ENCODE measurements at places on chromosomes 4 and X.

DNA sequence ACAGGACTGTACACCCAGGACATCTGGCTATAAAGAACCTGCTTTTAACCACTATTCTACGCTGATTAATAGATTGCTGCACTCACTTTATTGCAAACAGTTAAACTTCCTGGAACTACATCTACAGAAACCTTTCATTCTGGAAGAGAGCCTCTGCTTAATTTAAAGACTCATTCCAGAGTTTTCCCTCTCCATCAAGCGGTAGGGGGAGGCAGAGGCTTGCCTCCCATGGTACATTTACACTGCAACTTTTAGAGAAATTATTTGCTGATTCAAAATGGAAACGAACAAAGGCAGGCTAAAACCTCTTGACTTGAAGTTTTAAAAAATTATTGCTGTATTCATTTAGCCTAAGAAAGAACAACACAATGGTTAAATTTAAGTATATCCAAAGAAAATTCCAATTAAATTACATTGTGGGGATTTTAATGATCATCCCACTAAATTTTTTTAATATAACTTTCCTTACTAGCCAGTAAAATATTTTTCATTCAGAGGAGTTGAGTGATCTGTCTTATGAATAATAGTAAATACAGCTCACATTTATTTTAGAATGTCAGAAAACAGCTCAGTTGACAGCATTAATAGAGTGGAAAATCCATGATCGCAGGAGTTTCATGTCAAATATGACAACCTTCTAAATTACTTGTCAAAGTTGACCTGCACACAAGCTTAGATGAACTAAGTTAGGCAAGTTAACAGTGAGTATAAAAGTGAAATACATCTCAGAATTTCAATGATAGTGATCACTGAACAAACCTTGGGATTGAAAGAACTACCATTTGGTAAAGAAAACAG is 46.3 kb upstream of the PCDH10 start:
- no peaks in the 10 kb centered on the region for H3K27me3 ChIP-seq
- no peak overlapping the region for H3K27ac ChIP-seq
- no peaks in the 10 kb centered on the region for H3K4me1 ChIP-seq

GRCh38 chr4:55884851-55885219 is 31.4 kb downstream of the EXOC1 start:
- no peak for DNase-seq
- no peak overlapping the region for H3K27ac ChIP-seq
- H3K4me3 ChIP-seq, result no peak overlapping the region
- H3K4me1 ChIP-seq, result no peaks in the 10 kb centered on the region
- H3K36me3 ChIP-seq, result peaks cover 24% of the 10 kb centered on the region

DNA sequence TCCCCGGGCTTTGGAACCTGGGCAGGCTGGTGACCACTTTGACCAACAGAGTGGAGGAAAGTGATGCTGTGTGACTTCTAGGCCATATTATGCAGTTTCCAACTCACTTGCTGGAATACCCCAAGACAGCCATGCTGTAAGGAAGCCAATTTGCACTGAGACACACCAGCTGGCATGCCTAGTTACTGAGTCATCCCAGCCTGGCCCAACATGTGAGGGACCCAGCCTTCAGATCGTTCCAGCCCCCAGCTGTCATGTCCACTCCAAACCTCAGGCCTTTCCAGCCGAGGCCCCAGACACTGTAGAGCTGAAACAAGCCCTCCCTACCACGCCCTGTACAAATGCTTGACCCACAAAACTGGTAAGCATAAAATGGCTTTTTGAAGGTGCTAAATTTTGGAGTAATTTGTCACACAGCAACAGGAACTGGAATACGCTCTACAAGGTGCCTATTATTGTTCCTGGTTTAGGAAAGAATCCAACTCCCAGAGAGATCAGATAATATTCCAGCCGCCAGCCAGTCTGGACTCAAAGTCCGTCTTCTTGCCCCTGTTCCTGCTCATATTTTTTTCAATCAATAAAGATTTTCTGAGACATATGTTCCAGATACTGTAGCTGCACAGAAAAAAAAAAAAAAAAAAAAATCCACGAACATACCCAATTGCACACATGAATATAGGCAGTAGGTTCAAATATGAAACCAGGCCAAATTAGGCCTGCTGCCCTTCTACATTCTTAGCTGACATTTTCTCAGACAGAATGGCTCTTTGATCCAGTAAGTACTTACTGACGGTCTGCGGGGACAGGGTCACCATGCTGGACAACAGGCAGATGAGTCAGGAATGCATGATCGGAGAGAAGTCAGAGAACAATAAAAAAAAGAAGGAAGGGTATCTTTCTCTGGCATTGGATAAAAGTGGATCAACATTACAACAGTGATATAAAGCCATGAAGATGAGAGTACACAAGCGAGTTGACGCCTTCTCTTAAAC is 35.1 kb downstream of the SH3KBP1 start:
- peaks cover 35% of the 10 kb centered on the region for H3K4me1 ChIP-seq
- no peaks in the 10 kb centered on the region for H3K36me3 ChIP-seq

DNA sequence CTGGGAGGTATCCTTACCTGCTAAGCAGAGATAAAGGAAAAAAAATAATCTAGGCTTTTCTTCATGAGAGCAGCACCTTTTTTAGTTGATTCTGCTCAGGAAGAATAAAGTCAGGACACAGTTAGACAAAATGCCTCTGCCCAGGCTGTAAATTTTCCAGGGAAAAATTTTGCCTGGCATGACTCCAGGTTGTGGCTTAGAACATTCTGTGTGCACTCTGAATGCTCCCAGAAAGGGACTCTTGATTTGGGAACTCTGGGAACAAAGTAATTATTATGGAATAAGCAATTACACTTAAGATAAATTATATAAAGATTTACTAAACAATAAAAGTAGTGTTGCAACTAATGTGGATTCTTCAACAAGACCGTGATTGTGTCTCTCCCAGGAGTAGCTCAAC is 826.2 kb upstream of the TENM3 start:
- H3K36me3 ChIP-seq, result peaks cover 2% of the 10 kb centered on the region
- H3K4me1 ChIP-seq, result peaks cover 21% of the 10 kb centered on the region
- no peak overlapping the region for H3K4me3 ChIP-seq
- H3K27me3 ChIP-seq, result no peaks in the 10 kb centered on the region

DNA sequence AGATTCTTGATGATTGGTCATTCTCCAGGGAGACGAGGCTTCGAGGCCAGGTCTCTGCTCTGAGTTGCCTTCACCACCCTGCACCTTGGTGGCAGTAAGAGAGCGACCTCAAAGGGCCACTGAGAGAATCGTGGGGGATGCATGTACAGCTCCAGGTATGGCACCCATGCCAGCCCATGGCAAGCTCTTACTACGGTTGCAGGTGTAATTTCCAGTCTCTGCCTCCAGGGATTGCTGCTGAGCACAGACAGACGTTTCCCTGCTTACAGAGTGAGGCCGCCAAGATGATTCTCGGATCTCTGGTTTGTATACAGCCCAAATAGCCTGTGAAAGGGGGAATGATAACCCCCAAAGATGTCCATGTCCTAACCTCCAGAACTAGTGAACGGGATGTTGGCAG is 16.3 kb upstream of the DRD5 start:
- H3K36me3 ChIP-seq, result no peaks in the 10 kb centered on the region
- H3K27ac ChIP-seq, result no peak overlapping the region
- peaks cover 59% of the 10 kb centered on the region for H3K27me3 ChIP-seq
- no peak for DNase-seq

DNA sequence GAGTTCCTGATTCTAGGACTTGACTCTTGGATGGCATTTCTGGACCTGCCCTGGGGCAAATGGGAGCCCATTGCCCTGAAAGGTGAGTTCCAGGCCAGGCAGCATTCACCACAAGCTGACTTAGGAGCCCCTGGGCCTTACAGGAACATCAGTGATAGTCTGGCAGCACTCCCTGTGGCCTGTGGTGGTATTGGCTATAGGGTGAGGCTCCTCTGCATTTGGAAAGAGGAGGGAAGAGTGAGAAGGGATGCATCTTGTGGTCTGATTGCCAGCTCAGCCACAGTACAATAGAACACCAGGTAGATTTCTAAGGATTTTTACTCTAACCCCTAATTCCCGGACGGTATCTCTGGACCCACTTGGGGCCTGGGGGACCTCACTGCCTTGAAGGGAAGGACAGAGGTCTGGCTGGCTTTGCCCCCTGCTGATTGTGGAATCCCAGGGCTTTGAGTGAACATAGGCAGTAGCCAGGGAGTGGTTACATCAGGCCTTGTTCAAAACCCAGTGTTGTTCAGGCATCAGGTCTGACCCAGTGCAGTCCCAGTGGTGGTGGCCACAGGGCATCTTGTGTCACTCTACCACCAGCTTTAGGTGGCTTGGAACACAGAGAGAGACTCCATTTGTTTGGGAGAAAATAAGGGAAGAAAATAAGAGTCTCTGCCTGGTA is 32.9 kb downstream of the MAGED4 start:
- H3K27ac ChIP-seq, result no peak overlapping the region
- no peaks in the 10 kb centered on the region for H3K4me1 ChIP-seq
- H3K4me3 ChIP-seq, result no peak overlapping the region
- peaks cover 4% of the 10 kb centered on the region for H3K27me3 ChIP-seq
- no peaks in the 10 kb centered on the region for H3K36me3 ChIP-seq

DNA sequence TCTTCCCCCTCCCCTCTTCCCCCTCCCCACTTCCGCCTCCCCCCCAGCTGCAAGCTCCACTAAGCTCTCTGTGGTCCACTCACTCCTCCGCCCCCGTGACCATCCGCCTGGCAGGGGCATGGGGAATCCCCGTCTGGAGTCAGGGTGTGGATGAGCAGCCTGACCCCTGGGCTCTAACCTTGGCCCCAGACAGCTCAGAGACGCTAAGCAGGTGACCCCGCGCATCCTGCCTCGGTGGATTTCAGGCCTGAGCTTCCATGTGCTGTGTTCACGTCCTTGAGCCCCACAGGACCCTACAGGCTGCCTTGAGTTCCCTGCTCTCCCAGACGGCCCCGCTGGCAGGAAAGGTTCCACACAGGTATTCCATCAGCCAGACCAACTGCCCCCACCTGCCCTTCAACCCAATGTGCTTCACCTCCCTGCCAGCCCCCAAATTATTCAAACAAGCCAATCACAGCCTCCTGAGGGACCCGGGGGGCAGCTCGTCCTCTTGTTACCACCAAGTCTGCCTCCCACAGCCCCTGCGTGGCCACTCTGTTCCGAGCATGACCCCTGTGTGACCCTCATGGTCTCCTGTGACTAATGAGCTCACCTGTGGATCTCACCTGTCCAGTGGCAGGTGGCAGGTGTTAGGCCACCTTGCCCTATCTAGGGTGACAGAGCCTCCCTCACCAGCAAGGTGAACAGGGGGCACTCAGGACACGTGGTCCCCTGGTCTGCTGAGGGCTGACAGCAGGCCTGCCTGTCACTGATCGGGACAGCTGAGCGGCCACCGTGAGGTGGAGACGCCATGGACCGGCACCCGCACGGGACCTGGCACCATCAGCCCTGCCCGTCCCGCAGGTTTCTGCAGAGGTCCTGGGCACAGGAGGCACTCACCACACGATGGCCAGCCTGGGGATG is 73.2 kb upstream of the MXD4 start:
- H3K27ac ChIP-seq, result no peak overlapping the region
- H3K4me3 ChIP-seq, result no peak overlapping the region
- H3K36me3 ChIP-seq, result no peaks in the 10 kb centered on the region
- no peak for DNase-seq
- H3K27me3 ChIP-seq, result peaks cover 7% of the 10 kb centered on the region

- no peak overlapping the region for H3K4me3 ChIP-seq
- no peak overlapping the region for H3K27ac ChIP-seq
- no peak for DNase-seq
- H3K36me3 ChIP-seq, result no peaks in the 10 kb centered on the region
- no peaks in the 10 kb centered on the region for H3K4me1 ChIP-seq
These were observed 132.1 kb upstream of the TLL1 start for GRCh38 chr4:165740911-165741310.

- peaks cover 4% of the 10 kb centered on the region for H3K4me1 ChIP-seq
- DNase-seq, result no peak
- no peak overlapping the region for H3K27ac ChIP-seq
- no peaks in the 10 kb centered on the region for H3K36me3 ChIP-seq
These were observed 831.3 kb downstream of the NLGN4X start for GRCh38 chrX:5397409-5397808.

Data from mesothelial cell of epicardium (in vitro differentiated cells).